ENCODE measurements at places on chromosomes 5 and 9.

DNA sequence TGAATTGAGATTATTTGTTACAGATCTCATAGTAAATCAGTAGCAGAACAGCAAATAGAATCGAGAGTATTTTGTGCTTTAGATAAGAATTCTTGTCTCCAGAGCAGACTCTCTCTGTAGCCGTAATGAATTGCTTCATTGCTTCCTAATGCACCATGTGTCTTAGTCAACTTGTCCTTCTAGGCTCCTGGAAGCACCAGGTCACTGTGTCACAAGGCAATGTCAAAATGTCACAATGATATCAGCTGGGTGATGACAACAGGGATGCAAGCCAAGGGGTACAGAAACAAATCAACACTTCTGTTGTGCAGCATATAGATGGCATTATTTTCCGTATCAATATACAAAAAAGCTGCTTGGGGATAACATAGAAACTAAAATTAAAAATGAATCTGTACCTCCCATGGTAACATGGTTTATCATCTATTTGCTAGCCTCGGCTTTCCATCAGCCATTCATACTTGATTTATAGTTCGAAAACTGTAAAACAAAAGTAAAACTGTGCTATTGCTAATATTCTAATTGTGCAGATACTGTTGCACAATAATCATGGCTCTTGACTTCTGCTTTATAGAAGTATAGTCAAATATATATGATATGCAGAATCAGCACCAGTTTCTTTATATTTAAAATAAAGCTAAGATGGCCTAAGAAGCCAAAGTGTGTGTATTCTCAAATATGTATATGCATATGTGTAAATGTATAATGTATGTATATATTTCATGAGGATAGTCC, 435.9 kb upstream of the TLE4 start:
- DNase-seq, result no peak

GRCh38 chr5:137186759-137187461, 312.2 kb downstream of the SPOCK1 start:
- DNase-seq, result no peak

GRCh38 chr9:99326112-99326916, 104.2 kb downstream of the SEC61B start:
- DNase-seq, result no peak

- DNase-seq, result no peak
Observed at GRCh38 chr5:88826646-88827585, 56.1 kb downstream of the MEF2C start.

DNA sequence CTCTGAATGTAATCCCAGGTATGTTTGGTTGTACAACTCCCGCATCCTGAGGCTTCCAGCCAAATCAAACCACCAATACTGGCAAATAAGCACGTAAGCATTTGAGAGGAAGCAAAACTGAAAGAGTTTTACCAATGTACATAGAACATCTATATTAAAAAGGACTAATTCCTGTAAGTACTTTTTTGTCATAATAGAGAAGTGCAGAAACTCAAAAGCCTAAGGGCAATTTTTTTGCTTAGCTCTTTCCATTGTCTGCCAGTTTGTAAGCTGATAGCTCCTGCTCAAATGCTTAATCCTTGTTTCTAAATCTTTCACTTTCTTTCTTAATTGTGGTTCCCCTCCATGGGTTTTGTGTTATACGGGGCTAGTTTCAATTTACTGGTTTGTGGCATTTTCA, 1151.8 kb downstream of the CDH12 start:
- DNase-seq, result no peak

GRCh38 chr9:134968011-134968822, 50.5 kb upstream of the FCN1 start:
- DNase-seq, result peak; percentile 50

GRCh38 chr9:134960701-134961181, 43.0 kb upstream of the FCN1 start:
- DNase-seq, result no peak

DNA sequence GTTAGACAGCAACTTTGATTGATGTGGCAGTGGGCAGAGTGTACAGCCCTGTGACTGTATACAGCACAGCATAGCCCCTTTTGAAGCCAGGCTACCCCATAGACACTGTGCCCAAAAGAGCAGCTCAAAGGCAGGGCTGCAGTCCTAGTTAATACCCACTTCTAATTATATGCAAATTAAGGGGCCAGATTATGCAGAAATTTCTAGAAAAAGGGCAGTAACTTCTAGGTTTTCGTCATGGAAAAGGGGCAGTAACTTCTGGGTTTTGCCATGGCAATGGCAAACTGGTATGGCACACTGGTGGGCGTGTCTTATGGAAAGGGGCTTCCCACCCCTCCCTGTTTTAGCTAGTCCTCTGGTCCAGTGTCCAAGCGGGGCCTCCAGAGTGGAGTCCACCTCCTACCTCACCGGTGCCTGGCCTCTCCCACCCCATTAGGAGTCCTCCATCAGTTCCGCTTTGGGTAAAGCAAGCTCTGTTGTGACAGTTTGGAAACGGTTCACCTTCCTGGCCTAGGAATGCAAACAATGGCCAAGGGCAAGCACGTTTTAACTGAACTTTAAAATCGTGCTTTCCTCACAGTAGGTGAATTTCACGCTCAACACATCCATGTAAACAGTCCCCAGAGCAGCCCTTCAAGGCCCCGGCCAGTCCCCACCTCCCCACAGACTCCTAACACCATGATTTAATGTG, 5.6 kb downstream of the ADAMTS13 start:
- DNase-seq, result peak; percentile 26

DNA sequence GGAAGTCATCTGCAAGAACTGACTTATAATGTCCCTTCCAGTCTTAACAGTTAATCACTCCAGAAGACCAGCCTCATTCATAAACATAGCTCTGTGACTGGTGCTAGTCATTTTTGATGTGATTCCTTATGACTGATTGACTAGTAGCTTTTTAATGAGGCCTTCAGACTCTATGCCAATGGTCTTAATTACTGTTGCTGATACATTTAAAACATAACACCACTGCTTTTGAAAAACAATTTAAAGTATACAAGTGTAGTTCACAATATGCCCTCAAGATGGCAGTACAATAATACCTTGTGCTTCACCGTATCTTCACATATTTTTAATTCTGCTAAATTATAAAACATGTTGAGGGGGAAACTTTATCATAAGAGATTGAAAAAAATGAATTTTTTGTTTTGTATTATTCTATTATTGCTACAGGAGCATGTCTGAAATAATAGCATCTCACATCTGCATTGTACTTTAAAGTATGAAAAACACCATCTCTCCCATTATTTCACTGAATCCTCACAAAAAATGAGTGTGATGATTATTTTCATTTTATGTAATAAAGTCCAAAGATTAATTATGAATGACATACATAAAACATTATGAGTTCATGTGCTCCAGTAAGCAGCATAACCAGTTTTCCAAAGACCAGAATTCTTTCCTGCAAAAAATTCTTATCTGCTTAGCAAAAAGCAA, 55.2 kb upstream of the SHISAL2B start:
- DNase-seq, result no peak

DNA sequence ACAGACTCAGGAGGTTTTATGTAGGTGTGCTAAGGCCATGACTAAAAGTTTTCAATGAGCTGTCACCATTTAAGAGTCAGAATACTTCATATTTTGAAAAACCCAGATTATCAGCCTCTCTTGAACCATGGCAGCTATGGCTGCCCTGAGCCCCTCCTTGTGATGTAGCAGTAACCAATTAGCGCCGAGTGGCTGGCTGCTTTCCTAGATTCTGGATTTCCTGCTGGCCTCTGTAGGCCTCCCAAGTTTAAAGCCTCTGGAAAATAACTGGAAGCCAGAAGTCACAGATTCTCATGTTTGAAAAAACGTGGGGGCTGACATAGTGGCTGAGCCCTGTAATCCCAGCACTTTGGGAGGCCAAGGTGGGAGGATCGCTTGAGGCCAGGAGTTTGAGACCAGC, 25.5 kb downstream of the DAB2IP start:
- DNase-seq, result no peak

GRCh38 chr9:15522130-15522755, 11.5 kb upstream of the PSIP1 start:
- DNase-seq, result no peak
